ENCODE measurements at places on chromosomes 12 and 14.
A peak's percentile ranks its signal among the peaks of the same experiment; 100 is the strongest.

DNA sequence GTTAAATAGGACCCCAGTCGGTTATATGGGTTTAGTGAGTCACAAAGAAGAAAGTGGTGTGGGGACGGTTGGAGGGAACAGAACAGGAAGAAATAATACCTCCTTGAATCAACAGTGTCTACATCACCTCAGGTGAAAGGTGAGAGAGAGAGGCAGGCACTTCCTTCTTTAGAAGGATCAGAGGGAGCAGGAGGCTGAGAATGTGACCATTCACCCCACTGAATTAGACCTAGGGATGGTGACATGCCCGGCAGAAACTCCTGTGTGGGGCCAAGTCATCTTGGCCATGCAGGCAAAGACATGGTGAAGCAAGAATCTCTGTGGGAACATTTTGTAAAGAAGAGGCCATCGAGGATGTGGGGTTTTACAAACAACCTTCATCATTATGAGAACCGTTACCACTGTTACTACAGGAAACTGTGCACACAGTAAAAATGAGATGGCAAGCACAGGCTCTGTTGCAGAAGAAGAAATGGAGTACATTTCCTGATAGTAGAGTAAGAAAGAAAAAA lies 1196.9 kb downstream of the VRK1 start:
- H3K27ac ChIP-seq: peak overlapping the region; percentile 98
- H3K36me3 ChIP-seq: no peaks in the 10 kb centered on the region
- H3K27me3 ChIP-seq: no peaks in the 10 kb centered on the region
- DNase-seq: no peak

GRCh38 chr12:108285016-108285415 lies 54.1 kb downstream of the CMKLR1 start:
- DNase-seq: no peak
- no peak overlapping the region for H3K4me3 ChIP-seq
- no peak overlapping the region for H3K27ac ChIP-seq
- no peaks in the 10 kb centered on the region for H3K36me3 ChIP-seq
- peaks cover 27% of the 10 kb centered on the region for H3K27me3 ChIP-seq
- peaks cover 7% of the 10 kb centered on the region for H3K4me1 ChIP-seq

DNA sequence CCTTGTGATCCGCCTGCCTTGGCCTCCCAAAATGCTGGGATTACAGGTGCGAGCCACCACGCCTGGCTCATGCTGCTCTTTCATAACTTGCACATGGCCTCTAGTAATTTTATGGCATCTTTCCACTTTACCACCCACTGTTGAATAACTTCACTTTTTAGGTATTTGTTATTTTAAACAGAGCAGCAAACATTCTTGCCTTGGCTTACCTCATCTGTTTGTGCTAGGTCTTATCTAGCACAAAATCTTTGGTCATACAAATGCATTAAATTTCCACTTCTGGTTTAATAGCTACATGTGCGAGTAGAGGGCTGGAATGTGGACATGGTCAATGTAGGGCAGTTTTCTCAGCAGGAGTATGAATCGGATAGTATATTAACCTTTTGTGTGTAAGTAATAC lies 38.8 kb upstream of the ATF7IP start:
- H3K4me3 ChIP-seq: no peak overlapping the region
- no peak for DNase-seq
- H3K36me3 ChIP-seq: no peaks in the 10 kb centered on the region

- H3K27me3 ChIP-seq: no peaks in the 10 kb centered on the region
- H3K4me1 ChIP-seq: peaks cover 14% of the 10 kb centered on the region
- DNase-seq: no peak
- H3K27ac ChIP-seq: peak overlapping the region; percentile 43
- peaks cover 2% of the 10 kb centered on the region for H3K36me3 ChIP-seq
These were observed 115.7 kb downstream of the LGMN start for GRCh38 chr14:92632546-92633273.

GRCh38 chr12:116000252-116000651 lies 277.2 kb downstream of the MED13L start:
- peaks cover 6% of the 10 kb centered on the region for H3K4me1 ChIP-seq
- H3K27me3 ChIP-seq: no peaks in the 10 kb centered on the region
- H3K4me3 ChIP-seq: no peak overlapping the region
- H3K36me3 ChIP-seq: no peaks in the 10 kb centered on the region

GRCh38 chr12:84913129-84913515 lies 523 bp upstream of the SLC6A15 start:
- DNase-seq: no peak
- H3K4me3 ChIP-seq: peak overlapping the region; percentile 39
- peaks cover 10% of the 10 kb centered on the region for H3K4me1 ChIP-seq
- peaks cover 40% of the 10 kb centered on the region for H3K27me3 ChIP-seq
- H3K27ac ChIP-seq: no peak overlapping the region

- peaks cover 6% of the 10 kb centered on the region for H3K4me1 ChIP-seq
- DNase-seq: no peak
- no peak overlapping the region for H3K27ac ChIP-seq
- H3K36me3 ChIP-seq: peaks cover 2% of the 10 kb centered on the region
These were observed 235.3 kb downstream of the CCDC91 start for GRCh38 chr12:28425526-28425925.

DNA sequence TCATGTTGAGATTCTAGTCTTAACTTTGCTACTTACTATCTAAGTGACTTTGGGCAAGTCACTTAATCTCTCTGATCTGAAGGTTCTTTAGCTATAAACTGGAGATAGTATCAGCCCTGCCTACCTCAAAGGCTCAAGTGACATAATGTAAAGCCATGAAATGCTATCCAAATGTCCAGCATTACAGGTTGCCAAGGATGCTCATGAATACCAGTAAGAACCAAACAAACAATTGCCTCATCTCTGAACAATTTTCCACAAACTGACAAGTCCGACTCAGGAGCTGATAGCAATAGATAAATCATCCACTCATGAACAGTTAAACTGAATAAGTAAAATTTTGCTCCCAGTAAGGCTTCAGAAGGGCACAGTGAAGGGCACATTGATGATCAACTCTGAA lies 51.5 kb downstream of the LMNTD1 start:
- no peak overlapping the region for H3K27ac ChIP-seq
- no peak overlapping the region for H3K4me3 ChIP-seq
- no peaks in the 10 kb centered on the region for H3K36me3 ChIP-seq
- H3K27me3 ChIP-seq: peaks cover 26% of the 10 kb centered on the region

DNA sequence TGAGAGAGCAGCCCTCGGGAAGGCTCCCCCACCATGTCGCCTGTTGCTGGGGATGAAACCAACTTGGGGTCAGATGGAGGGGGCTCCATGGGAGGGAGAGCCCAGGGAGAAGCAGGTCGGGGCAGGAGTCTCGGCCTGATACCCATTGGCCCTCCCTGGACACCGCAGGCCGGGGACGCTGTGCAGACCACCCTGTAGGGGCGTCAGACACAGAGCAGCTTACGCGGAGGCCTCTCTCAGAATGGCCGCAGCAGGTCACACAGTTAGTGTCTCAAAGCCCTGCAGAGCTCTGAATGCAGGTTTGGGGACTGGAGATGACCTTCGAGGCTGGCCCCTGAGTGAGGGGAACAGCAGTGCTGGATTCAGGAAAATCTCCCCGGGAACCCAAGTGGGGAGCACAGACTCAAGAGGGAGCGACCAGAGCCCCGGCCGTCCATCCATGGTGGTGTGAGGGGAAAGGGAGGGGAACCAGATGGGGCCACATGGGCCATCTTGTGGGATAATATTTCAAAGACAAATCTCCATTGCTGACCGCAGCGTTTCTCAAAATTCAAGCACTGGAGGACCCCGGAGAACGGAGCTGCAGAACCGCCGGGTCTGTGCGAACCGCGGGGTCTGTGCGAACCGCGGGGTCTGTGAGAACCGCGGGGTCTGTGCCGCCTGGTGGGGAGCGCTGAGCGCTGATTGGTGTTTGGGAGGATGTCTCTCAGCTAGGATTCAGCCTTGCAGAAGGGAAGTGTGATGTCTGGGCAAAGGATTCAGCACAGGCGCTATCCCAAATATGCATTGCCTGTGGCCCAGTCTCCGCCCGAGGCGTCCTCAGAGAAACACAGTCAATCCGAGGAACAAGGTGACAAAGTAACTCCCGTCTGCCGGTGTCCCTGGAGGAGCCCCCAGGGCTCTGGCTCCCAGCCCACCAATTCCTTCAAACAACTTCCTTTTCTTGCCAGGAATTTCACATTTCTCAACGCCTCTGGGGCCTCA lies 324.4 kb upstream of the RTL1 start:
- H3K4me3 ChIP-seq: no peak overlapping the region
- no peak overlapping the region for H3K27ac ChIP-seq
- DNase-seq: no peak
- peaks cover 13% of the 10 kb centered on the region for H3K27me3 ChIP-seq
- H3K36me3 ChIP-seq: no peaks in the 10 kb centered on the region

- H3K27ac ChIP-seq: no peak overlapping the region
- H3K4me1 ChIP-seq: peaks cover 27% of the 10 kb centered on the region
- H3K4me3 ChIP-seq: no peak overlapping the region
- peaks cover 2% of the 10 kb centered on the region for H3K36me3 ChIP-seq
- no peak for DNase-seq
These were observed 5.6 kb upstream of the IL26 start for GRCh38 chr12:68231229-68231628.

GRCh38 chr12:87656311-87656710 lies 372.9 kb downstream of the C12orf50 start:
- peaks cover 1% of the 10 kb centered on the region for H3K4me1 ChIP-seq
- no peak for DNase-seq
- no peaks in the 10 kb centered on the region for H3K27me3 ChIP-seq
- no peak overlapping the region for H3K27ac ChIP-seq
- no peaks in the 10 kb centered on the region for H3K36me3 ChIP-seq

DNA sequence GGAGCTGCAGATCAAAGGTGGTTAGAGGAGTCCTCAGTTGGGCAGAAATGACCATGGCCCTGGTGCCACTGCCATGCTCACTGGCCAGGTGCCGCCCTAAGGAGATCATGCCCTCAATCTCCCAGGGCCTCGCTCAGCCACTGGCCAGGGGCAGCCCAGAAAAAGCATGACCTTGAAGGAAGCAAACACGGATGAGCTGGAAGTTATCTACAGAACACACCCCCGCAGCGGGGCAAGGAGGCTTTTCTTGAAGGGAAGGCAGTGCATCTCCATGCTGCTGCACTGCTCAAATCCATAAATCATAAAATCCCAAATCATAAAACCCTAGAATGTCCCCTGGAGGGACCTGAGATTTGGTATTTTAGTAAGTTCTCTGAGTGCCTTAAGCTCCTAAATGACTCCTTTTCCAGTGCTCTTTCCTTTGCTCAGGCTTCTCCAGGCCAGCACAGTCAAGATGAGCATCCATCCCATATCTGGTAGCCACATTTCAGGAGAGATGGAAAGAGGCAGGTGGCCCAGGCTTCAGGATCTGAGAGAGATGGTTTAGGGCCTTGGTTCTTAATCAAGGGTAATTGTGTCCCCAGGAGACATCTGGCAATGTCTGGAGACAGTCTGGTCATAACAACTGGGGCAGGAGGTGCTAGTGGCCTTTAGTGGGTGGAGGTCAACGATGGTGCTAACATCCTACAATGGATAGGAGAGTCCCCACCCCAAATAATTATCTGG lies 217.3 kb downstream of the RBM19 start:
- no peaks in the 10 kb centered on the region for H3K4me1 ChIP-seq
- no peaks in the 10 kb centered on the region for H3K36me3 ChIP-seq
- H3K27ac ChIP-seq: no peak overlapping the region
- peaks cover 50% of the 10 kb centered on the region for H3K27me3 ChIP-seq
- no peak for DNase-seq

GRCh38 chr12:93109551-93110203 lies 180.6 kb upstream of the EEA1 start:
- no peaks in the 10 kb centered on the region for H3K36me3 ChIP-seq
- DNase-seq: no peak
- H3K27ac ChIP-seq: no peak overlapping the region
- no peak overlapping the region for H3K4me3 ChIP-seq

DNA sequence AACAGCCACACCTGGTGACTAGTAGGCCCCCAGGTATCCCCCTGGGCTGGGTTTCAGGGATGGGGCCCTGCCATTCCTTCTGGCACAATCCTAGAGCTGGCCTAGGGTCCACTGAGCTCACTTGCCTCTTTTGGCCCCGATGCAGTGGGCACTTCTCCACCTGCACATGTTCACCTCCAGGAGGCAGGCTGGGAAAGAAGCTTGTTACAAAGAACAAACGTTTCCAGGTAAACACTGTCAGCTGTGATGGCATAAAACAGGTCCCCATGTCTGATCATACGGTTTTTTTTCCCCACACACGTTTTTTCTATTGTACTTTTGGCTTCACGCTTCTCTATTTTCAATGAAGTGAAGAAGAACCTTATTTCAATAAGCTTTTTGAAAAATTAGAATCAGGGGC lies 15.8 kb upstream of the HVCN1 start:
- H3K4me3 ChIP-seq: no peak overlapping the region
- no peaks in the 10 kb centered on the region for H3K27me3 ChIP-seq
- no peak for DNase-seq
- peaks cover 3% of the 10 kb centered on the region for H3K4me1 ChIP-seq

DNA sequence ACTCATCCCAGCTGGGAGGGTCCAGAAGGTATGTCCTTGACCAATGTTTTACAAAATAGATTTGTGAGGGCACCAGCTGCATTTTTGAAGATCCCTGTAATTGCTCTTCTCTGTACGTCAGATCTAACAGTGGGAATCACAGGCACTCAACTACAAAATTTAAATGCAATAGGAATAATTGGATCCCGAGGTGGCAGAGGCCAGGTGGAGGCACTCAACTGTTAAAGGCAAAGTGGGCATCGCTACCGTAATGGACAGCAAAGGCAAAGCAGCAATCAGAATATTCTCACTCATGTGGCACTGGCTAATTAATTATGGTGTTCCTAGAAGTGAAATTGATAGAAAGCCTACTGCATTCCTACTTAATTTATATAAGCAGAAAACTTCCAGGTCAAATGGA lies 27.9 kb upstream of the PSMC1 start:
- H3K4me3 ChIP-seq: no peak overlapping the region
- H3K4me1 ChIP-seq: no peaks in the 10 kb centered on the region
- no peaks in the 10 kb centered on the region for H3K36me3 ChIP-seq

- no peak for DNase-seq
- H3K4me1 ChIP-seq: peaks cover 19% of the 10 kb centered on the region
- no peaks in the 10 kb centered on the region for H3K36me3 ChIP-seq
- H3K4me3 ChIP-seq: no peak overlapping the region
- H3K27ac ChIP-seq: no peak overlapping the region
These were observed 3.2 kb downstream of the TMEM19 start for GRCh38 chr12:71688961-71689570.

DNA sequence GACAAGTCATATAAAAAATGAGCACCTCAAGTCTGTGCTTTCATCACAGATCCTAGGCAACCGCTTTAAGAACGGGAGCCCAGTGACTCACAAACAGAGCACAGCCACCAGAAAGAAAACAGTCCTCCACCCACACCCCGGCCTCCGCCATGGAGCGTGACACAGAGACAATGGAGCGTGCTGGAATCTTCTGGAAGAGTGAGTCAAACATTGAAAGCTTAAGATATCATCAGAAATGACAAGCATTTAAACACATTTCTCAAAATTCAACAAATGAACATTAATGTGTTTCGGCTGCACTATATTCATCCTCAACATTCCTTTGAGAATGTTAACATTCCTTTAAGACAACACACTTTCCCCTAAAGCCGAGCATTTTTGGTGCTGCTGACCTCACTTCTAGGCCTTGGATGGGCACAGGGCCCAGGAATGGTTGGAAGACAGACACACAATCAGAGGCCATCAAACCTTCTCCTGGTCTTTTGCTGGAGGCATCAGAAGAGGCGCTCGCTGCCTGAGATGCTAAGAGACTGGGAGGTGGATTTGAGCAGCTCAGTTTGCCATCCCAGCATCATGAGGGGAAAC lies 23.6 kb upstream of the TMEM132D start:
- H3K36me3 ChIP-seq: no peaks in the 10 kb centered on the region
- H3K4me3 ChIP-seq: no peak overlapping the region
- H3K27me3 ChIP-seq: no peaks in the 10 kb centered on the region
- no peak for DNase-seq
